ENCODE measurements at places on chromosomes 1 and 21.

GRCh38 chr1:51726544-51727225, 109.8 kb downstream of the OSBPL9 start:
- no peak for DNase-seq

- DNase-seq: no peak
Measured at GRCh38 chr1:34645919-34646318, 108.9 kb upstream of the GJB5 start.

DNA sequence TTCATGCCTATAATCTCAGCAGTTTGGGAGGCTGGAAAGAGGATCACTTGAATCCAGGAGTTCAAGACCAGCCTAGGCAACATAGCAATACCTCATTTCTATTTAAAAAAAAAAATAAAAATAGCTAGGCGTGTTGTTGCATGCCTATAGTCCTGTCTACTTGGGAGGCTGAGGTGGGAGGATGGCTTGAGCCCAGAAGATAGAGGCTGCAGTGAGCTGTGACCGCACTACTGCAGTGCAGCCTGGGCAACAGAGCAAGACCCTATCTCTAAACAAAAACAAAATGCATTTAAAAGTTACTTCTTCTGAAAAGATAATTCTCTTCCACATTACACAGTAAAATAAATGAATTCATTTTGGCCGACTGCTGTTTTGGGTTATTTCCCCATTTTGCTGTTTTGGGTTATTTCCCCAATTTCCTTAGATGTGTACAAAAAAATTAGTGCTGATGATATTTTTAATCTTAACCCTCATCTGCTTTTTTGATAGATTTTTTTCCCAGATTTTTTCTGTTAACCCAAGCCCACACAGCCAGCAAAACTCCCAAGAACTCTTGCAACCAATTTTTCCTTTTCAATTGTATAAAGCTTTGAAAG, 23.0 kb upstream of the SAMSN1 start:
- no peak for DNase-seq

GRCh38 chr1:236575523-236575922, 28.8 kb downstream of the HEATR1 start:
- no peak for DNase-seq

GRCh38 chr1:50750021-50750619, 209.9 kb downstream of the FAF1 start:
- DNase-seq: no peak

- no peak for DNase-seq
Measured at GRCh38 chr1:159825564-159825963, 1.1 kb upstream of the SLAMF8 start.

DNA sequence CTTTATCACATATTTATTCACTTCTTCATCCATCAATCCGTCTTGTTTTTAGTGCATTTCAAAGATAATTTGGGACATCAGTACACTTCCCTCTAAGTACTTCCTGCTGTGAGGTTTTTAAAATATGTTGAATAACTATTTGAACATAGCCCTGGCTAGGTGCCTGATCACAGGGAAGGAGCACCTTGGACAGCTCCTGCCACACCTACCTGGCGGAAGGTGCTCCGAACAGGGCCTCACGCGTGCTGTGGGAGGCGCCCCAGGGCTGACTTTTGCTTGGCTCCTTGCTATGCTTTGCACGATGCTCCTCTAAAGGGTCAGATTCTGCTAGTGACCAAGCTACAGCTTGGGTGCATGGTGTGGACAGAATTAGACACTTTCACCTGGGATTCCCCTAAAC, 4.9 kb upstream of the ATXN7L2 start:
- DNase-seq: no peak

DNA sequence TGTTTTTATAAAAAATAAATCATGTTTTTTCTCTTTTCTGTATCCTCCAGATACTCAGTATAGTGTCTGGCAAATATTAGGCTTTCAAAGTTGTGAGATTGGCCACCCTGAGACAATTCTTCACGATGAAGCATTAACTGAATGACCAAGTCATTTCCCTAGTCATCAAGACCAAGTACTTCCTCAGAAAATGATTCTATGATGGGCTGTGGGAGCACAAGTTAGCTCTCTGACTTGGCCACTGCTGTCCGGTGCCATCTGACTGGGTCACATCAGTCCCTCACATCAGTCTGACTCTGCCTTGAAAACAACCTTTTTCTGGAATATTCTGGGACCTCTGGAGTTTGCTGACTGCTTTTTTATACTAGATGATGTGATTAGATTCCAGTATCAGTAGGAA, 13.5 kb upstream of the YRDC start:
- no peak for DNase-seq

GRCh38 chr1:101438359-101438758, 201.5 kb downstream of the S1PR1 start:
- DNase-seq: peak; percentile 30

DNA sequence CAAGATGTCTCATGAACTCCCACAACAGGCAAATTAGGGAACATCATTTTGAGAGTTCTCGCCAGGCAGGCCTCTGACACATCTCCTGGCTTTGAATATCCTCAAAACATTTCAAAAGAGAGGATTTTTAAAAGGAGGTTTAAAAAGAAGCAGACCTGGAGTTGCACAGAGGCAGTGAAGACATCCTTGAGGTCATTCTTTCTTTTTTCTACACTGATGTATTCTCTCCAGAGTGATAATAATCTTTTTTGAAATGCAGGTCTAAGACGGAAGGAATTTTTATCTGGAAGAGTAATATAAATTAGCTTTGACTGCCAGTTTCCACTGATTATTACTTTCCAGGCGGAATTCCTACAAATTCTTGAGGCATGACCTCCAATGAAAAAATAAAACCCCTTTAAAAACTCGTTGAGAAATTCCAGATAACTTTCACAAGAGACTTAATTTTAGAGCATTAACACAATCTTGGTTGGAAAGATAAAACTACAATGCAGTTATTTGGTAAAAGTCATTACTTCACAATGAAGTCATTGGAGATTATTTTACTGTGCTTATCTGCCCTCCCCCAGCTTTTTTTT, 125.0 kb downstream of the LYPLAL1 start:
- no peak for DNase-seq

- DNase-seq: no peak
Measured at GRCh38 chr1:36881068-36881405, 153.3 kb downstream of the GRIK3 start.

DNA sequence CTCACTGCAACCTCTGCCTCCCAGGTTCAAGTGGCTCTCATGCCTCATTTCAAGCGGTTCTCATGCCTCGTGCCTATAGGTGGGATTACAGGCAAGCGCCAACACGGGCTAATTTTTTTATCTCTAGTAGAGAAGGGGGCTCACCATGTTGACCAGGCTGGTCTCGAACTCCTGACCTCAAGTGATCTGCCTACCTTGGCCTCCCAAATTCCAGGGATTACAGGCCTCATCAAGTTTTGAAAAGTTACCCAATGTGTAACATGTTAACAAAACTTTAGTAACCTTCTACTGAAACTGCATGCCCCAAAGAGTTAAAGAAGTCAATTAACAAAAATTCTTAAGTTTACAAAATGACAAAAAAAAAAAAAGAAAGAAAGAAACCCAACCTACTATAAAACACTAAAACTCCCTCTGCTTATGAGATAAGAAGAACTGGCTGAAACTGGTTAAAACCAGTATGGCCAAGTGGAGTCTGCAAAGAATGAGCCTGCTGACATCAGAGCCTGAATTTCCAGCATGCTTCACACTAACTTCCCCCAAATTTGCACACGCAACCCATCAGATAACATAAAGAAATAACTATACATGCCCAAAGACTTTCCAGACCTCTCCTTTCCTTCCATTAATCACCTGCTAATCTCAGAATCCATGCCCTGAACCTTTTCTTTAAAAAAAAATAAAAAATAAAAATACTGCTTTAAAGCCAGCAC, 25.5 kb upstream of the PSMG1 start:
- DNase-seq: no peak

DNA sequence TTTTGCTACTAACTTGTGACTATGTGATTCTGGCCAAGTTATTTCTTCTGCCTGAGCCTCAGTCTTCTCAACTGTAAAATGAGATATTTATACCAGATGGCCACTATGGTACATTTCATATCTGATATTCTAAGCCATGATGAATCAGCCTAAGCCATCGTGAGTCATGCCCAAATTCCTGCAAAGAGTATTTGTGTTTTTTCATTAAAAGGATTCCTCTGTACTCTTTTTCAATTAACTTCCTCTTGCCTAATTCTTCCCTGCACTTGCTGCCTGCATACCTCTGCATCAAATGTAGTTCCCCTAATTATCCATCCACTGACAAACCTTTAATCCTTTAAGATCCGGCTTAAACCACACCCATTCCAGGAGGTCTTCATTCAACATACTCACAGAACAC, 575.1 kb upstream of the BEND5 start:
- no peak for DNase-seq

- DNase-seq: no peak
Measured at GRCh38 chr21:36699546-36700294, 805 bp downstream of the SIM2 start.

GRCh38 chr1:147243228-147243685, 773 bp downstream of the CHD1L start:
- no peak for DNase-seq

DNA sequence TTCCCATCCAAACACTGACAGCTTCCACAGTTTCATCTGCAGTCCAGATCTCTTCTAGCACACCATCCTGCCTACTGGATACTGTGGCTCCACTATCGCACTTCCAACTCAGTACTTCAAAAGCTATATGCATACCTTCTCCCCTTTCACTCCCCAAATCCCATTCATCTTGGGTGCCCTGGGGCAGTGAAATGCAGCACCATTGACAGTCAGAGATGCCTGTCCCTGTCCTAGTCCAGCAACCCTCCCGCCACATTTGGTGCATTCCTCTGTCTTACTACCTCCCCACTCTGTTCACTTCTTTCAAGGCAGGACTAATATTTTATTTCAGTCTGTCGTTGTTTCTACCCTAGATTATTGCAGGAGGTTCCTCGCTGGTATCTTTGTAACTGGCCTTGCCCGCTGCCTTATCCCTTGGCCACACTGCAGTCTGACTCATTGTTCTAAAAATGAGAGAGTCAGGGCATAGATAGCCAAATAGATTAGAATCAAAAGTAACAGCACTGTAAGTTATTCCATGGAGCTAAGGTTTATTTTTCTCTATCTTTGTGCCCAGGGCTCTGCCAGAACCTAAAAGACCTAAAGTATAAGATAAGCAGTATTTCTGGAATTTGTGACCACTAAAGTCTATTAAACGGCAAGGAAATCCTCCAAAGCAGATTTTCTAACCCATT, 96.7 kb downstream of the ESRRG start:
- no peak for DNase-seq

DNA sequence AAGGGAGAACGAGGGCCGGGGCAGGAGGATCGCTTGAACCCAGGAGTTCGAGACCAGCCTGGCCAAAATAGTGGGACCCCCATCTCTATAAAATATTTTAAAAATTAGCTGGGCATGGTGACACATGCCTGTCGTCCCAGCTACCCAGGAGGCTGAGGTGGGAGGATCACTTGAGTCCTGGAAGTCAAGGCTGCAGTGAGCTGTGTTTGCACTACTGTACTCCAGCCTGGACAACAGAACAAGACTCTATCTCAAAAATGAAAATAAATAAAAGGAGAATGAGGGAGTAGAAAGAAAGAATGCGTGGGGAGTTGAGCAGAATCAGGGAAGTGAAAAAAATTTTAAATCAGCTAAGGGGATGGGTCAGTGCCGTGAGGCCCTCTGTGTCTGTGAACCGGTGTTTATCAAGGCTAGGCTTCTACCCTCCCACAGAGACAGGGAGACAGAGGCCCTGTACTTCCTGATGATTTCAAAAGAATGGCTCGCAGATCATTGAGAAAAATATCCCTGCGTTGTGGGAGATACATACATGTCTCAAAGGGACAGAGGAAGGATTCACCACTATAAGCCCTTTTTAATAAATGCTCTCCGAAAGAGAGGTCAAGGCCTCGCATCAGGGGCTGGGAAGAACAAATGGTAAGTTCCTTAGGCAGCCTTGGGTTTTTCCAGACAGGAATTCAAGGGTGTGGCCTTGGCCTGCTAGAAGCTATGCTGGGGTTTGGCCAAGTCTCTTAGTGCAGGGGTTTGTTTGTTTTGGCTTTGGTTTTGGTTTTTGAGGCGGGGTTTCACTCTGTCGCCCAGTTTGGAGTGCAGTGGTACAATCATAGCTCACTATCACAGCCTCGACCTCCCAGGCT, 20.7 kb downstream of the IL10RB start:
- DNase-seq: no peak

DNA sequence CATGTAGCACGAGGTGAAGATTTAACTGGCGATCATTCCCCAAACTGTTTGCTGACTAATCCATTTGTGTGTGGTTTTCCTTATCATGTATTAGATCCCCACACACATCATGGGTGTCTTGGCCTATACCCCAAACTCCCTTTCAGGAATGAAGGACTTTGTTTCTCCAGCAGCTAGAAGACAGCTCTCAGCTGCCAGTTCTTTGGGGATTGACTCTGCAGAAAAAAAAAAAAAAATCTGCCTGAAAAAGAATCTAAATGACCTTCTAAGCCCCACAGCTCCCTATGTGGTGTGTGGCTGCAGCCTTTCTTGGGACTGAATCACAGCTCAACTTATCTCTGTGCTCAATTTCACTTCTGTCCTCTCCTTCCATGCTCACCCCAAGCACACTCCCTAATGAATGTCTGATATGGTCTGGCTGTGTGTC, 256.3 kb upstream of the DUSP10 start:
- DNase-seq: no peak

GRCh38 chr1:36352125-36352909, 28.9 kb upstream of the EVA1B start:
- no peak for DNase-seq

All from GM18507 (cell line).